ENCODE measurements at places on chromosomes 5 and 9.

DNA sequence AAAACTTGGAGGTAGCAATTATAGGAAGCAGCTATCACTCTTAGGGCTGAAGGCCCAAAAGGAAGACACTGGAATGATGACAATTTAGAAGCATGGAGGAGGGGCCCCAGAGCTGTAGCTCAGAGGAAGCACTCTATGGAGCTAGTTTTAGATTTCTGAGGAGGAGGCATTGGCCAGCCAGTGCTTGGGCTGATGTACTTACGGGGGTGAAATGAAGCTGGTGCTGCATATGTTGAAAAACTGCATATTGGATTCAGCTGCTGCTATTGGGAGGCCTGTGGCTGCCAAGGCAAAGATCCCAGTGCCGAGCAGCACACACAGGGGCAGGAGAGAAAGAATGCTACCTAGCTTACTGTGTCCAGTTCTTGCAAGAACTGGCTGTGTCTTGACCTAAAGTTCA, 53.9 kb upstream of the HMHB1 start:
- DNase-seq: no peak

- DNase-seq: no peak
Observed at GRCh38 chr9:89835666-89836065, 230.9 kb downstream of the GADD45G start.

DNA sequence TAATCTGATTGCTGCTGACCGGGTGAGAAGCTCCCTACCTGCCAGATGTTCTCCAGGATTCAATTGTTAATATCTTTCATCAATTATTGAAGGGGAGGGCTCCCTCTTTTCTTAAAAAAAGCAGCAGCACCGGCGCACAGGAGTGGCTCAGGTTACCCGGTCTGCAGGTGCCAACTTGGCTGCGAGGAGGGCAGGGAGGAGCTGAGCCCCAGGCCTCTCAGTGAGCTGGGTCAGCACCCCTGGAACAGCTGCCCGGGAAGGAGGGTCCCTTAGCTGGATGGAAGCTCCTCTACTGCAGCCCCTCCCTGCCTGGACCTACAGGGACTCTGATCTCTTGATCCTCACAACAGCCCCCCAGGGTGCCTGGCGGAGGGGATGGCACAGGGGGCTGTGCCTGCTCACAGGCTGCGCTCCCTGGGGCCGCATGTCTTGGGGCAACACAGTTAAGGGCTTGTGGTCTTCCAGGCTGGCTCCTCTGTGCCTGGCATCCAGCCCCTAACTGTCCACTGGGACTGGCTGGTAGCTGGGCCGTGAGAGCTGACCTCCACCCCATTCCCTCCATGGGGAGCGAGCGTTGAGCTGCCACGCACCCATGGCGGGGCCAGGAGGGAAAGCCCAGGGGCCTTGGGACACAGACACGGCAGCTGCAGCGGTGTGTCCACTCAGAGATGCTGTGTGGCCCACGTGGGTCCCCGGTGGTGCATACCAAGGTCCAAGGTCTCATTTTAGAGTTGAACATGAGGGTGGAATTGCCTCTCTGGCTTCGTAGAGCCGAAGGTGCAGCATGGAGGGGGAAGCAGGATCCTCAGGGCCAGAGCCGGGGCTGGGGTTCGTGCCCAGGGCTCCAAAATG, 28.6 kb upstream of the TMEM250 start:
- DNase-seq: no peak

- no peak for DNase-seq
Observed at GRCh38 chr5:89397096-89397495, 514.1 kb upstream of the MEF2C start.

DNA sequence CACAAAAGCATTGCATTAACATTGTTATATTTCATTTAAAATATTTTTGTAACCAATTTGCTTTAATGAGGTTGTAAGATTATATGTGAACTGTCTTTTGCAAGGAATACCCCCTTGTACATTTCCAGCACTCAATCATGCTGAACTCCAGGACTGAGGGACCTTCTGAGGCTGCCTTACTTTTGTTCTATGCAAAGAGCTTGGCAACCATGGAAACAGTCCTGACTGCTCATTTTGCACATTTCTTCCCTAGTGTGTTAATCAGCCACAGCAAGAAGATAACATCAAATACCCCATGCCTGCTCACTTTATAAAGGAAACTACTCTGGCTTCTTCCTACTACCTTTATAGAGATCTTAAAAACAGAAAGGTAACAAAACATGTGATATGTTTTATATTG, 355.6 kb upstream of the IZUMO3 start:
- DNase-seq: no peak

DNA sequence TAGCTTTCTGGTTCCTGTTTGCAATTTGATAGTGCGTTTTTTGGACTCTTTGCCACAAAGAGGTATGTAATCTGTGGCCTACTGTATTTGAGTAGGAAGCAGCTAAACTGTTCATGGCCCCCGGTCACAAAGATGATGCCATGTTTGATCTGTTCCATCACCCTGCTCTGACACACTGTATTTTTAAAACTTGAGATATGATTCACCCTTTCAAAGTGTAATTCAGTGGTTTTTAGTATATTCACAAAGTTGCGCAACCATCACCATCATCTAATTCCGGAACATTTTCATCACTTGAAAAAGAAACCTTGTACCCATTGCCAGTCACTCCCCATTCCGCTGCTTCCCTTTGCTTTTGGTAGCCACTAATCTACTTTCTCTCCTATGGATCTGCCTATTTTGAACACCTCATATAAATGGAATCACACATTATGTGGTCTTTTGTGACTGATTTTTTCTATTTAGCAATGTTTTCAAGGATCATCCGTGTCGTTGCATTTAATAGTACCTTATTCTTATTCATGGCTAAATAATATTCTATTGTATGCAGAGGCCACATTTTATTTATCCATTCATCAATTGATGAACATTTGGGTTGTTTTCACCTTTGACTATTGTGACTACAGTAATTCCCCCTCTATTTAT, 141.6 kb downstream of the NR3C1 start:
- DNase-seq: no peak

- DNase-seq: no peak
Observed at GRCh38 chr9:20315677-20316076, 306.6 kb downstream of the MLLT3 start.

DNA sequence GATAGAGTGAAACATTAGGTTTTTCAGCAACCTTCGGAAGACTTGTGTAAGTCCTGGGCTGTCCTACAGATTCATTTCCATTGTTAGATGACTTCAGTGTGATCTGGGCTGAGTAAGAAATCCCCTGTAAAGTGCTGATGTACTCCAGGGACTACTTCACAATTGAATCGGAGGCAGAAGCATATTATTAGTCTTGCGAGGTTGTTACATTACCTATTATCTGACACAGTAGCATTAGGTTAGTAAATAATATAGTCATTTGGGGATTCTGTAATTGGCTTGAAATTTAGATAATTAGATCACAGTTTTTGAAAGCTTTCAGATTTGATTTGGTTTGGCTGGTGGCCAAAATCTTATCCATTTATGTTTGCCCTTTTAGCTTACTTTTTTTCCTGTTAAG, 62.4 kb downstream of the DMRT1 start:
- DNase-seq: no peak

- no peak for DNase-seq
Observed at GRCh38 chr9:96027251-96028131, 152.0 kb downstream of the ERCC6L2 start.

- no peak for DNase-seq
Observed at GRCh38 chr5:31481531-31482165, 50.2 kb downstream of the DROSHA start.

DNA sequence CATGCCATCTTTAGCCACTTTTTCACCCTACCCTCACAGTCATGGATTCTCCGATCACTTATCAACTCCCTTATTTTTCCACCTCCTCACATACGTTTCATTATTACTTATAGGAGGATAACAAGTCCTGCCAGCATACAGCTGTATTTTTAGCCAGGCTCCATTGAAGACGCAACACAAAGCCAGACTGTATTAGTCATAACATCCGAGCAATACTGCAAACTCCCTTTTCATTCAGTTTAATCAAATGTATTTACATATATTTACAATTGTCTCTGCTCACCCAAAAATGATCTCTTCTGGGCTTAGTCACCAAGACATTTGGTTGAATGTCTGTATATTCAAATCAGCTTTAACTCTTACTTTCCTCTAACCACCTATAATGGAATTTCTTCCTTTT, 126.4 kb upstream of the PRLR start:
- no peak for DNase-seq

- DNase-seq: no peak
Observed at GRCh38 chr5:176542135-176542595, 5.0 kb upstream of the RNF44 start.

DNA sequence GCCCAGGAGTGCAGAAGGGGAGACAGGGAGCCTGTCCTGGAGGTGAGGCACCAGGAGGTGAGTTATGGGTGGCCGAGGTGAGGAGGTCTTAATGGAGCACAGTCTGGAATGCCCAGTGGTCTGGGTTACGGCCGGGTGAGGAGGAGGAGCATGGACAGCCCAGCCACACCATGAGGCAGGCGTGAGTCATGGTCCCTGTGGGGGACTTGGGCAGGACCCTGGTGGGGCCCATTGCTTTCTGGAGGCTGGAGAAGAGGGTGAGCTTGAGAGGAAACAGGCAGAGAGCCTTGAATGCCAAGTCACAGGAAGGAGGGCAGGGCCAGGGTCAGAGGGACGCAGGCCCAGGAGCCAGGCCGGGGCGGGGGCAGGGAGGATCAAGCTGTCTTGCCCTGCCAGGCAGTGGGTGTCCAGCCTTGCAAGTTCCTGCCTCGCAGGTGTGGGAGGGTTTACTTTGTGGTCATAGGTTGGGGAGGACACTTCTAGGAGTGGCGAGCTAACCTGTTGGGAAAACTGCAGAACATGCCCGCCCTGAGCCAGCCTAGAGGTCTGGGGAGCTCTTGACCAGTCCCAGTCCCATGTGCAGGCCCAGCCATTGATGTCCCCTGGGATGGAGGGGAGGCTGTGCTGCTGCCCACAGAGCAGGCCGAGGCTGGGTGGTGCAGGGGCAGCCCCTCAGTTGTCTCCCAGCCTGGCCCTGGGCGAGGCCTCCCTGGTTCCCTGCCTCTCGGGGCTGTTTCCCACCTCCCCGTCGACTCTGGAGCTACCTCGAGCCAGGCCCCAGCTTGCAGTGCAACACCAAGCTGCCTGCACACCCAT, 2.8 kb downstream of the CACNA1B start:
- DNase-seq: no peak

GRCh38 chr9:130984521-130984920, 24.5 kb upstream of the LAMC3 start:
- DNase-seq: no peak

DNA sequence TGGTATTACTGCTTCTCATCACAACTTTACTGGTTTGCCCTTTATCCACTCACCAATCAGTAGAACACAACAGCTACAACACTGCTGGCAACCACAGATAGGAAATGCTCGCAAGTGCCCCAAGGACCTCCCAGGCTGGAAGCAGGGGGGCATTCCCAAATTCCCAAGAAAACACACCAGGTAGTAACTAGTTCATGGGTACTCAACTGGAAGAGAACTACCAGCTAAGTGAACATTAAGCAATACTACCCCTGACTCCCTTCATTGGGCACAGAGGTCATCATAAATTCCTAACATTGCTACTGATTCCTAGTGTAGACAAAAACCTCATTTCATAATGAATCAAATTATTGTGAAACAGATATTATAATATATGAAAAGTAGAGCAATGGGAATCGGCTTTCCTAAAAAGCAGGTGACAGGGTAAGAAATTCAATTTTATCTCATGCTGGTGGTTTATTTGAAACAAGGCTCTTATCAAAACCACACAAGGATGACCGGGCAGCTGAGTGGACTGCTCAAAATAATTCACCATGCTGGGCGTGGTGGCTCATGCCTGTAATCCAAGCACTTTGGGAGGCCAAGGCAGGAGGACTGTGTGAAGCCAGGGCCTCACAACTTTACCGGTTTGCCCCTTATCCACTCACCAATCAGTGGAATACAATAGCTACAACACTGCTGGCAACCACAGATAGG, 81.6 kb downstream of the TLE1 start:
- no peak for DNase-seq

GRCh38 chr5:160269017-160269416, 39.7 kb downstream of the FABP6 start:
- no peak for DNase-seq

DNA sequence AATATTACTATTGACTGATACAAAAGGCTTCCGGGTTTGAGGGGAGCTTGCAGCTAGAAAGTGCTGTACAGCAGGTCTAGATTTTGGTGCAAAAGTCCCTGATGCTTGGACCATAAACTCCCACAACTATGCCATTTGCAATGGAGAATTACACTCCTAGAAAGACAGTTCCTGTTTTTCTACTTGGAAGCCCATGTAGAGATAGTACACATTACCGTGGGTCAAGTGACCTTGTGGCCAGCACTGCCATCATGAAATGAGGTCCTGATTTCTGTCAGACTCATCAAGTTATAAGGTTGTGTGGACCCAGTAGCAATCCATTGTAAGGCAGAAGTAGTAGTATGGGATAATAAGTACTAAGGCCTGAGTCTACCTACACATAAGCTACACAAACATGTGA, 42.8 kb upstream of the TNFSF8 start:
- no peak for DNase-seq

DNA sequence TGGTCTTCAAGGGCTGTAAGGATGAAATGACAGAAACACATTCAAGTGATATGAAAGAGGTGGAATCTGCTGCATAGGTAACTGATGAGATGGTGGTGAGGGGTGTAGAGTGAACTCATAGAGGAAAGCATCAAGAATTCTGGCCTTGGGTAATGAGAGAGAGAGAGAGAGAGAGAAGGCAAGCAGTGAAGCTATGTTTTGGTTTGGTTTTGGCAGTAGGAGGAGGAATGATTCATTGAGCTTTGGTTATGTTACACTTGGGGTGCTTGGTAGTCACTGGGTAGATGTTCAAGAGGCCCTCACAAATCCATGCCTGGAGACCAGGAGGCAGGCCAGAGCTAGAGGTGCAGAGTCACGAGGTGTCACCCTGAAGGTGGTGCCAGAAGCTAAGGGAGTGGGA, 89.5 kb downstream of the EGFLAM start:
- no peak for DNase-seq

GRCh38 chr9:82419696-82420486, 431.3 kb downstream of the SPATA31D1 start:
- no peak for DNase-seq

DNA sequence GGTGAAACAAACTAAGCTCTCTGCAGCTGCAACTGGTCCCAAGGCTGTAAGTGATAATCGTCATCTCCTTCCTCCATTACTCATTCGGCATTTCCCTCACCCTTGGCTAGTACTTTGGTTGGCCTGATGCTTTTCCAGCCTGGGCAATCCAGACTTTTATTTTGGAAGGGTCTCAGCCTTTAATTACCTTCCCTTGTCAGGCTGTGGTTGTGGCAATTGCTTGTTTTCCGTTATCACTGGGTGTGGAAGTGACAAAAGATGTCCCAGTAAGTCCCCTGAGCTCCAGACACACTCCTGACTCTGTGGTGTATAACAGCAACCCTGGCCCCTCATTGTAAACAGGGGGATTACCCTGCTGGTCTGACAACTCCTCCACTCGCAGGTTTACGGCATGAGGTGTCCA, 6.3 kb upstream of the FAF2 start:
- DNase-seq: no peak

GRCh38 chr9:92508018-92508820, 25.9 kb upstream of the ASPN start:
- no peak for DNase-seq

DNA sequence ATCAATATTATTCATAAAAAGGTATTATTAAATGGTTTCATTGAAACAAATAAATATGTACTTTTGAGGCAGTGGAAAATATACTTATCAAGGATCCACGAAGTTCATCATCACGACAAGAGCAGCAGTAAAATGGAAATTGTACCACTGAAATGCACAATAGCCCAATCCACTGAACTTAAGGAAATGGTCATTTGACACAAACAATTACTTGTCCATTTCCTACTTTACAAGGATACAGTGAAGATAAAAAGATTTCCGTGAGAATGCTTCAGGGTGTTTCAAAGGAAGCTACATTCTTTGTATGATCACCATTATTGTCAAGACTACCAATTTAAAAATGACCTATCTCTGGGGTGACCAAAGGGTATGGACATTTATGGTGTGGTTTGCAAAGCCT, 210.3 kb downstream of the SYK start:
- DNase-seq: no peak

Measured in stimulated activated CD8-positive, alpha-beta memory T cell treated with anti-CD3 and anti-CD28 coated beads, Interleukin-7, amount 100 ng/mL, for 24 hours (primary cell).